ENCODE measurements at places on chromosomes 4 and X. TPM values are rescaled to one million over a fixed set of nuclear protein-coding genes. Genes with fewer than 3 reads are reported as not detected.

The CSAG3 gene
- total RNA-seq: not detected

The C1QTNF7 gene
- total RNA-seq: 2.6 TPM

The MOSPD2 gene
- total RNA-seq: 20.9 TPM

The CT45A2 gene
- total RNA-seq: not detected

The TSPAN7 gene
- 15.5 TPM for total RNA-seq

The PHEX gene
- total RNA-seq: 2.5 TPM

The PRPS2 gene
- total RNA-seq: 25.9 TPM

The CACNA1F gene
- 0.48 TPM for total RNA-seq

The ZNF518B gene
- 19.5 TPM for total RNA-seq

Measured in breast epithelium (tissue), 4 donors.